Sigmoid colon (tissue), 7 donors: ENCODE measurements at places on chromosomes 16 and 17. TPM values are rescaled to one million over a fixed set of nuclear protein-coding genes. Genes with fewer than 3 reads are reported as not detected.

TSEN54 gene
- total RNA-seq: 11.1 TPM

ALOX12B gene
- not detected for total RNA-seq

DNA sequence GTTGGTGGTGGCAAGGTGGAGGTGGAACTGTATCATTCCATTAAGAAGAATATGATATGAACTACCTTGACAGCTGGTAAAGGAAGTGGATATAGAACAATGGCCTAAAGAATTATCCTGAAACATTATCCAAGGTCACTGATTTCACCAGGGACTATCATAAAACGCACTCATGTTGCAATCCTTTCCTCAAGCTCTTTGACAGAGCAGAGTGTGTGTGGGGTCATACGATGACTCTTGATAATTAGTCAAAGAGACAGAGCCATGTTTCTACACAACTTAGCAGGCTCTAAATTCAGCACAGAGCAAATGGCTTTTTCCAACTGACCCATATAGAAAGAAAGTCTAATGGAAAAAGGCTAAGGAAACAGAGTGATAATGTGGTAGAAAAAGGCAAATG lies 126.4 kb upstream of the ANKFN1 start:
- DNase-seq: no peak

DNA sequence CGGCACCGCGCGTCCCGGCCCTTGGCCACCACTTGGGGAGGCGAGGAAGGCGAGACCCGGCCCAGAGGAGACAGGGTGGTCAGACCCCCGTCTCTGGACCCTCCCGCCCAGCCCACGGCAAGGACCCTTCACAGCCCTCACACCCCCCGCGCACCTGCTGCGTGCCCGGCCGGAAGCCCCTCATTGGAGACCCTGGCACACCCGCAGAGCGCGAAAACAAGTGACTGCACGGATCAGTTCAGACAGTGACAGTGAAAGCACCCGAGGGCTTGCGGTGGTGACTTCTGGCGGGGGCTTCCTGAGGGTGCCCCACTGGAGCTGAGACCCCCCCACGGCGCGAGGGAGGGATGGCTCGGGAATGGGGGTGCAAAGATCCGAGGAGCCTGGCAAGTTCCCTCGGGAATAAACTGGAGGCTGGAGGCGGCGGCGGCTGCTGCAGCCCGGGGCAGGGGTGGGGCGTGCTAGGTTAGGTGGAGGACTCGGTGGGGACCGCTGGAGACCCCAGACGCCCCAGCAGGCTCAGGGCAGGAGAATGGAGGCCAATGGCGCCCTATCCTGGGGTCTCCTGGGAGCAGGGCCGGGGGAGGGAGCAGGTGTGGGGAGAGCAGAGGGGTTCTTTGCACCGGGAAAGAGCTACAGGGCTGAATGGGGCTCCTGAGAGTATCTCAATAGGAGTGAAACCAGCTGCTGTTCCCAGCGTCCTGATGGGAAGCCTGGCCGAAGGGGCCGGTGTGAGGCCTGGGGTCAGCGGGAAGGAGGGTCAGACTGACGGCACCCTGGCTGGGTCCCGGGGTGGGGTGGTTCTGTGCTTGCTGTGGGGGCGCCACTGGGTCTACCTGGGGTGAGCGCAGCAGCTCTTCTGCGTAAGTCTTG lies 824 bp upstream of the FBXL16 start:
- DNase-seq: no peak
